ENCODE measurements at places on chromosomes 7 and 10.
A peak's percentile ranks its signal among the peaks of the same experiment; 100 is the strongest.

DNA sequence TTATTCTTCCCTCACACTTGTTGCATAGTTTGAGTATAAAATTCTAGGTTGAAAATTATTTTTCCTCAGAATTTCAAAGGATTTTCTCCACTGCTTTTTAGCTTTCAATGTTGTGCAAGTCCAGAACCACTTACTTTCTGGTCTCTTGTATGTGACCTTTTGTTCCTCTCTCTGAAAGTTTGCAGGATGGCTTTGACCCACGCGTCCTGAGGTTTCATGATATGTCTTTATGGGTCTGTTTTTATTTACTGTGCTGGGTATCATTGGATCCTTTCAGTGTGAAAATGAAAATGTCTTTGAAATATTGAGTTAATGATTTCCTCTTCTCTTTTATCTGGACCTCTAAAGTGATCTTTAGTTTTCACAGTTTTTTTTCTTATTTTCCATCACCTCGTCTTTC lies 38.5 kb downstream of the C1GALT1 start:
- DNase-seq, result no peak

GRCh38 chr7:24738577-24738976 lies 18.7 kb downstream of the GSDME start:
- no peak for DNase-seq

DNA sequence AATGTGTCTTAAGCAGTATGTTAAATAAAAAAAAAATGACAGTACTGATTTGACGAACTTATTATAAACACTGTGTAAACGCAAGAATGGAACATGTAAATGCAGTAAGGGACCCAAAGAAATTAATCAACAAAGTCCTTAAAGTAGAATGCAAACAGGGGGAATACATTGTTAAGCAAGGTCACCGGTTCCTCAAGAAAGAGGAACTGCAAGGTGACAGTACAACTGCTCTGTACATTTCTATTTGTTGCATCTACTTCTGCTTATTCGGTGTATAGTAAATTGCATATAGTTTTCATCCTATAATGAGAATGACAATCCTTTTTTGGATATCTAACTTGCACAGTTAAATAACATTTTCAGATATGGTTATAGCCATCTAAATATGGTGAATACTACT lies 387.0 kb upstream of the SEMA3D start:
- DNase-seq, result no peak

GRCh38 chr10:80596391-80597257 lies 58.9 kb downstream of the SH2D4B start:
- peak; percentile 12 for DNase-seq

- peak; percentile 13 for DNase-seq
These were observed 63.6 kb downstream of the CCDC186 start for GRCh38 chr10:114110174-114110972.

- no peak for DNase-seq
These were observed 24.0 kb upstream of the KMT2C start for GRCh38 chr7:152459724-152460251.

GRCh38 chr10:66786709-66787108 lies 139.1 kb upstream of the LRRTM3 start:
- no peak for DNase-seq

GRCh38 chr10:6833458-6834011 lies 253.5 kb upstream of the PRKCQ start:
- no peak for DNase-seq

- DNase-seq, result peak; percentile 57
These were observed 91.2 kb upstream of the PARD3 start for GRCh38 chr10:34906067-34906965.

- DNase-seq, result no peak
These were observed 97.2 kb downstream of the KMT2C start for GRCh38 chr7:152338561-152338960.

DNA sequence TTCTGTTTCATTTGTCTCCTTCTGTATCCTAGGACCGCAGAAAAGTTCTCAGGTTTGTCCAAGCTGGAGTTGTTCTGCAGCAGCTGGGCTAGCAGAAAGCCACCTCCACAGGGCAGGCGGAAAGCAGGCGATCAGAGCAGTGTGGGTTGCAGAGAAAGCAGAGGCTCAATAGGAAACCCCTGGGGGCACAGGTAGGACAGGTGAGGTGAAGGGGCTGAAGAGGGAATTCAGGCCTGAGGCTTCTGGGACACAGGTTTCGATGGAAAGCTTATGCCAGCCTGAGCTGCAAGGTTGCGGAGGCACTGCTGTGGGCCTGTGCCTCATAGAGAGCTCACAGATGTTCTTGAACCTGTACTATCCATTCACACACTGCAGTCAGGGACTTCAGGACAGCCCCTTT lies 194.9 kb upstream of the TPK1 start:
- DNase-seq, result no peak

DNA sequence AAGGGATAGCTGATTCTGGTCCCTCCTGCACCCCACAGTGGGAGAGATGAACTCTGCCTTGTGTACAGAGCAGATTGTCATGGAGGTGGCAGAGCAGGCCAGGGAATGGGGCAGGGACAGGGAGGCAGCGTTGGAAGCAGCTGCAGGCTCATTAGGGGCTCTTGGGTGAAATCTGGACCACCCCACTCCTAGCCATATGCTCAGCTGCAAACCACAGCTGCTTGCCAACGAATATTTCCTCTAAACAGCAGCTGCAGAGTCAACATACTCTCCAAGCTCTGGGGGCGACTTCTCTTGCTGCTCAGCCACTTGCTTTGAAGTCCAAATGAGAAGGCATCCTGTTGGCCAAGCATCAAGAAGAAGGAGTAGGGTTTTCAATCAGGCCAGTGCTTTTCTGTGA lies 302.3 kb upstream of the AUTS2 start:
- DNase-seq, result no peak

GRCh38 chr7:11120675-11121220 lies 147.1 kb downstream of the PHF14 start:
- DNase-seq, result no peak

DNA sequence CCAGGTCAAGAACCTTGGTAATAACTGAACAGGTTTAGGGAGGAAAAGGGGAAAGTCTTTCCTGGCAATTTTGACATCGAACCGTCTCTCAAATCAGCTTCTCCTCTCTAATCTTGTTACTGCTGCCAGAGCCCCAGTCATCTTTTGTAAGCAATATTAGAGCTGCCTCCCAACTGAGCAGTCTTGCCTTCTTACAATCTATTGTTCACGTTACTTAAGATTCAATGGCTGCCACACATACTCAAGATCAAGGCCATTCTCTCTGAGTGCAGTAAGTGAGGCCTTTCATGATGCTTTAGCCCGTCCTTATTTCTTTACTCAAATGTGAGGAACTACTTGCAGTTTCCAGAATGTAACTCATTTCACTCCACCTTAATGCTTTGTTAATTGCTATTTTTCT lies 12.4 kb downstream of the NET1 start:
- no peak for DNase-seq

- peak; percentile 76 for DNase-seq
These were observed 251.1 kb upstream of the LRRN3 start for GRCh38 chr7:110839866-110840265.

DNA sequence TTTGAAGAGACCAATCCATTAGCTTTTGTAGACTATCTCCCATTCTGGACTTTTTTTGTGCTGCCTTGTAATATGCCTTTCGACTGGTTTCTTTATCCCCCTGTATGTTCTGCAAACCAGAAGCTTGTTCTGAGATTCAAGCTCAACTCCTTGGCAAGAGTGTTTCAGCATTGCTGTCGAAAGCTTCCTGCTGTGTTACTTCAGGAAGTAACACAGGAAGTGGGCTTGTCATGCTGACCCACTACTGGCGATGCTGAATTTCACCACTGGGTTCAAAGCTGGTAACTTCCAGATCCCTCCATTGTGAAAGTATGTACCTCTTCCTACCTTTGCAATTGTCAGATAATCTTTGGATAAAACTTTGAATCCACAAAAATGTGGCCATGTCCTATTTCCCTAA lies 57.9 kb upstream of the INSYN2A start:
- DNase-seq, result no peak

- no peak for DNase-seq
These were observed 81.2 kb downstream of the FZD1 start for GRCh38 chr7:91345449-91345848.

- DNase-seq, result no peak
These were observed 8.5 kb upstream of the GOT1 start for GRCh38 chr10:99438890-99439289.

GRCh38 chr10:70053218-70053840 lies 683 bp downstream of the MACROH2A2 start:
- DNase-seq, result no peak

DNA sequence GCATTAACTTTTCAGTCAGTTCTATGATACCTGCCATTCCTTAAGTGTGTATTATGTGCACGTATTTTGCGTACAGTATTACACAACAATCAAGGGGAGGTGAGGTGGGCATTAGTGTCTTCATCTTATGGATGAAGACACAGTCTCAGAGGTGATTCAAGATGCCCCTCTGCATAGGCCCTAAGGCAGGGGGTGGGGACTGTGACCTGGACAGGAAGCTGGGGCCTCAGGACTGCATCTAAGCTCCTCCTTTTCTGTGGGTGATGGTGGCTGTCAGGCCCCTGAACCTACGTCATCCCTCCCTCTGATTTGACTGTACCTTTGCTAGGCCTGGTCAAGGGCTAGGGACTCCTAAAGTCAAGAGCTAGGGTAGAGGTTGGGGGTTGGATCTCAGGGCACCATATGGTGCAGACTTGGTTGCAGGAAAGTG lies 38.9 kb downstream of the HK1 start:
- DNase-seq, result no peak

- no peak for DNase-seq
These were observed 286.0 kb downstream of the RNLS start for GRCh38 chr10:88297103-88297502.

DNA sequence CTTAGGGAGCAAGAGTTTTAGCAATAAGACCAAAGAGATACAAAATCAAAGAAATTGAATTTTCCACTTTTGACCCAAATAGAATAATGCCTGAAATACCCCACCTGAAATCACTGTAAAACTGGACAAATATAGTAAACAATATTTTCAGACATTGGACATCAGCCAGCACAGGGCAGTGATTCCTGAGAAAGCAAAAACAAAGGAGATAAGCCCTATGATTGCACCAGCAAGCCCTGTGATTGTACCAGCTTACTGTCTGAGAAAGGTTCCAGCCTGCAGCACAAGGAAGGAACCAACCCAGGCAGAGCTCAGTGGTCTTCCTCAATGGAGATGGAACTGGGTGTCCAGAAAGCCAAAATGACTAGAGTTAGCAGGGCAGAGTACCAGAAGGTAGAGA lies 10.3 kb downstream of the TMEM106B start:
- DNase-seq, result no peak

DNA sequence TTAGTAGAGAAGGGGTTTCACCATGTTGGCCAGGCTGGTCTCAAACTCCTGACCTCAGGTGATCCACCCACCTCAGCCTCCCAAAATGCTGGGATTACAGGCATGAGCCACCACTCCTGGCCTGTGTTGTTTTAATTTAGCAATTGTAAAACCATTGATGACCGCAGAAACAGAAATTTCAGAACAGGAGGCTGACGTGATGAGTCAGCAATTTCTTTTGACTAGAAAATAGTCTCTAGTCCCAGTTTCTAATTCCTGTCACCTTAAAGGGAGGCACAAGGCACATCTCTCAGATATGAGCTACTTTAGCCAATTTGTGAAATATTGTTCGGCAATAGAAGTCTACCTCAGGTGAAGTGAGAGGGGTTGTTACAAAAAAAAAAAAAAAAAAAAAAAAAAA lies 440.8 kb upstream of the C7orf33 start:
- DNase-seq, result no peak

GRCh38 chr7:7265081-7266075 lies 83.0 kb downstream of the C1GALT1 start:
- DNase-seq, result no peak

DNA sequence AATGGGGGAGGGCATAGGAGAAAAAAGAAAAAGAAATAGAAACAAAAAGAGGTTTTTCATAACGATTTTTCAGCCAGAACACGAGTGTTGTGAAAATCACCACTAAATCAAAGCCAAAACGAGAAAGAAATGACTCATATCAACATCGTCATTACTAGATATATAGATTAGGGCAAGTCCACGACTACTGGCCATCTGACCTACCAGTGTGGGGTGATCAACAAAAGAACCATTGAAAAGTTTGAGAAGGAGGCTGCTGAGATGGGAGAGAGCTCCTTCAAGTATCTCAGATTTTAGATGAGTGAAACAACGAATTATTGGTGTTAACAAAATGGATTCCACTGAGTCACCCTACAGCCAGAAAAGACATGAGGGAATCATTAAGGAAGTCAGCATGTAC lies 33.5 kb upstream of the ABCB5 start:
- DNase-seq, result no peak

DNA sequence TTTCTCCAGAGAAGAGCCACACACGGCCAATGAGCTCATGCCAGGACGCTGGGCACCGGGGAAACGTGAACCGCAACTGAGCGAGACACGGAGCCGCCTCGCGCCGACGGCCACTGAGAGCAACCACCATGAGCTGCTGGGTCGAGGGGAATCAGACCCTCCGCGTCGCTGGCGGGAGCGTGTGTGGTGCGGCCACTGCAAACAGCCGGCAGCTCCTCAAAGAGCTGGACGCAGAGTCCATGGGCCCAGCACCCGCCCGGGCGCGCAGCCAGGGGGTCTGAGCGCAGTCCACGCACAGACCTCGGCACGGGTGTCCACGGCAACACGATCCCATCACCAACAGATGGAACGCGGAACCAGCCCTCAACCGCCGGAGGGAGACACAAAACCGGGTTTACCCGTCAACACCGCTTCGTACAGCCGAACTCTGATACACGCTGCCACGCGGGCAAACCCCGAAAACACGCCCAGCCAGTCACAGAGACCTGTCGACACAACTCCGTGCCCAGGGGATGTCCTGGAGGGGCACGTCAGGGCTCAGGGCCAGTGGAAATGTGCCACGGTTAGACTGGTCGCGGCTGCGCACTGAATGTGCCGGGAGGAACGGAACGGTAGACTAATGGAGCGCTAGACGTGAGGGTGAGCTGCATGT lies 147.1 kb downstream of the ELFN1 start:
- DNase-seq, result no peak

DNA sequence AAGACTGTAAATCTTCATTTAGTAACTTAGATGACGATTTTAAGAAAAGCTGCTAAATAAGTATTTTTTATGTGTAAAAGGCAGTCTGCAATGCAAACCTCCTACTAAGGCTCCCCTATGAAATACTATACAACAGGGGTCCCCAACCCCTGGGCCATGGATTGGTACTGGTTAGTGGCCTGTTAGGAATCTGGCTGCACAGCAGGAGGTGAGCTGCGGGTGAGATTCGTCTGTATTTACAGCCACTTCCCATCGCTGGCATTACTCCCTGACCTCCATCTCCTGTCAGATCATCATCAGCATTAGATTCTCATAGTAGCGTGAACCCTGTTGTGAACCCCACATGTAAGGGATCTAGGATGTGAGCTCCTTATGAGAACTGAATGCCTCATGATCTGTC lies 580.4 kb downstream of the MAGI2 start:
- DNase-seq, result no peak

DNA sequence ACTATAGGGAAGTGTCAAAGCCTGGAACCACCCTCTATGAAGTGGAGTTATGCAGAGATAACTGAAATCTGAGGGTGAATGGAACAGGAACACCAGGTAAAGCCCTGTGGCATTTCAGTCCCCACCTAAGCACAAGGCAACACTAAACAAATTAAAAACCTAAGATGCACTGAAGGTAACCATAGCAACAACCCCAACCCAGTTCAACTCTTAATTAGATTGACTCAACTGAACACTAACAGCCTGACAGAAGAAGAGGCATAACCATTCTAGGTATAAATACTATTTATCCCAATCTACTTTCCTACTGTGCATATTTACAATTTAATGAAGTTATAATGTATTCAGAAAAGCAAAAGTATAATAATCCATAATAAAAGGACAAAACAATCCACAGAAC lies 9.2 kb upstream of the GIMAP5 start:
- no peak for DNase-seq

Measured in DMS153 (cell line).